Vagina (tissue), 2 donors: ENCODE measurements at places on chromosomes 1 and 21.
A peak's percentile ranks its signal among the peaks of the same experiment; 100 is the strongest.

GRCh38 chr1:187336441-187337168, 507.9 kb downstream of the PLA2G4A start:
- no peak overlapping the region for H3K27ac ChIP-seq
- H3K4me3 ChIP-seq, result no peak overlapping the region
- no peaks in the 10 kb centered on the region for H3K36me3 ChIP-seq
- no peak for DNase-seq
- no peaks in the 10 kb centered on the region for H3K27me3 ChIP-seq

DNA sequence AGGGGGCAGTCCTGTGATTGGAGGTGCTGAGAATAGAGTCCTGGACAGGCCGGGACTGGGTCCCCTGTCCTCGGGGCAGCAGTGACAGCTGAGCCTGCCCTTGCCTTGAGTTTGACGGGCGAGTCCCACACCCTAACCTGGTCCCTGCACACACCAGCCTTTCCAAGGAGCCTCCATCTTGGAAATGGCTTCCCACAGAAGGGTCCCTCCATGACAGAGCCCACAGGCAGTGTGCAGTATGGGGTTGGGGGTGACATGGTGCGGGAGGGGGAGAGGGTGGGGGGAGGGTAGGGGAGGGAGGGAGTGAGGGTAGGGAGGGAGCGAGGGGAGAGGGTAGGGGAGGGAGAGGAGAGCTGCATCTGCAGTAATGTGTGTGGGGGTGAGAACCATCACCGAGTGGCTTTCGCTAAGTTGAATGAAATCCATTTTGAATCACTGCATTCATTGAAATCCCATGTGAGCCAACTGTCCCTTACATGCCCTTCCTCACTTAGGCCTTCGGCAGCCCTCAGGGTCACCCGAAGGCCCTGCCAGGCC, 10.1 kb upstream of the TMEM52 start:
- no peak overlapping the region for H3K4me3 ChIP-seq
- H3K4me1 ChIP-seq, result no peaks in the 10 kb centered on the region
- no peak overlapping the region for H3K27ac ChIP-seq
- H3K36me3 ChIP-seq, result no peaks in the 10 kb centered on the region
- no peaks in the 10 kb centered on the region for H3K27me3 ChIP-seq

DNA sequence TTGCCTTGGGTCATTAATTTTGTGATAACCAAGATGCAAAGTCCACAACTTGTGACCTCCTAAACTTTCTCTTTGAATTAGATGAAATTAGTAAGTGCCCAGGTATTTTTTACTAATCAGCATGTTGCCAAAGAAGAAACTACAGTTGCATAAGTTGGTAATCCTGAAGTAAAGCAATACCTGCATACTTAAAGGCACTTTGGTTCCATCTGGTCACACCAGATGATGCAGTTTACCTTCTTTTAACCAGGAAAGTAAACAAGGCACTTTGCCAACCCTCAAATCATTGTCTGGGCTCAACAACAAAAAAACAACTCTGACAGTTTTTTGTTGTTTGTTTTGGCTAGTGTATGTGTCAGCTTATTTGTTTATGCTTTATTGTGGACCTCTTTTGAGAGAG, 55.5 kb upstream of the DYNLT5 start:
- DNase-seq, result no peak
- H3K4me3 ChIP-seq, result no peak overlapping the region
- H3K27ac ChIP-seq, result no peak overlapping the region
- H3K27me3 ChIP-seq, result no peaks in the 10 kb centered on the region

- H3K4me1 ChIP-seq, result peaks cover 36% of the 10 kb centered on the region
- H3K36me3 ChIP-seq, result no peaks in the 10 kb centered on the region
- DNase-seq, result no peak
- no peaks in the 10 kb centered on the region for H3K27me3 ChIP-seq
Measured at GRCh38 chr1:25683731-25684130, 67.1 kb downstream of the MAN1C1 start.

- H3K36me3 ChIP-seq, result no peaks in the 10 kb centered on the region
- no peak overlapping the region for H3K27ac ChIP-seq
- H3K4me1 ChIP-seq, result no peaks in the 10 kb centered on the region
- H3K4me3 ChIP-seq, result no peak overlapping the region
- no peaks in the 10 kb centered on the region for H3K27me3 ChIP-seq
Measured at GRCh38 chr1:83026745-83027144, 972.2 kb downstream of the TTLL7 start.

GRCh38 chr1:164087906-164088453, 471.0 kb upstream of the PBX1 start:
- H3K36me3 ChIP-seq, result no peaks in the 10 kb centered on the region
- no peak overlapping the region for H3K27ac ChIP-seq
- no peak overlapping the region for H3K4me3 ChIP-seq
- DNase-seq, result no peak

- no peak overlapping the region for H3K4me3 ChIP-seq
- H3K27me3 ChIP-seq, result no peaks in the 10 kb centered on the region
- H3K4me1 ChIP-seq, result peaks cover 90% of the 10 kb centered on the region
- DNase-seq, result peak; percentile 77
Measured at GRCh38 chr1:91781901-91782622, 103.9 kb downstream of the TGFBR3 start.

DNA sequence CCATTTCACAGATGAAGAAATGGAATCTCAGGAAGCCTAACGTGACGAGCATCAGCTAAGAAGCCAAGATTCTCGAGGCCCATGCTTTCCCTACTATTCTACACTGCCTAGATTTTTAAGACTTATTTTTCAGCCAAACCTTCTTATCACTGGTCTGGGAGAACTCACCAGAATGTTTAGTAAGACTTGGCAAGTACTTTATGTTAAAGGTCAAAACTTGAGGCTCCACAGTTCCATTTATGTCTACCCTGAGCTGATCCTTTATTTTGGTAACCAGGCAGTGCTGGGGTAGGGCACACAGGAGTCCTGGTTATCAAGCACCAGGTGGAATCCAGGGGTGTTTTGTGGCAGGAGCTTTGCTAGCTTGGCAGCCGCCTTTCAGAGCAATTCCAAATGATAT, 16.8 kb downstream of the PLXNA2 start:
- peaks cover 34% of the 10 kb centered on the region for H3K4me1 ChIP-seq
- H3K27me3 ChIP-seq, result no peaks in the 10 kb centered on the region
- no peak overlapping the region for H3K4me3 ChIP-seq
- no peaks in the 10 kb centered on the region for H3K36me3 ChIP-seq
- DNase-seq, result no peak
- H3K27ac ChIP-seq, result no peak overlapping the region

DNA sequence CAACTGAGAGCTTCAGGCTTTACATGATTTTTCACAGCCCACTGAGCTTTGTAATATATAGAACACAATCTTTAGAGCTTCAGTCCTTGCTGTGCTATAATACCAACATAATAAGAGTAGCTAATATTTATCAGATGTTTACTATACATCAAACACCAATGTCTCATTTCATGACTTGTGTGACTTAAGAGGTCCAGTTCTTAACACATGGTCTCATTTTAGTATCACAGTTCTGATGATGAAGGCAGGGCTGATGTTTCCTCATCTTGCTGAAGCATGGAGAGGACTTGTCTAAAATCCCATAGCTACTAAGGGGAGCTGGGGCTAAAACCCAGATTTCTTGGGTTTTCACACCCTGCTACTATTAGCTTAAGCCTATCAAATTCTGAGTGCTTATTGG, 5.5 kb downstream of the MTR start:
- DNase-seq, result no peak
- H3K27ac ChIP-seq, result no peak overlapping the region
- H3K27me3 ChIP-seq, result no peaks in the 10 kb centered on the region
- no peak overlapping the region for H3K4me3 ChIP-seq
- peaks cover 24% of the 10 kb centered on the region for H3K4me1 ChIP-seq

DNA sequence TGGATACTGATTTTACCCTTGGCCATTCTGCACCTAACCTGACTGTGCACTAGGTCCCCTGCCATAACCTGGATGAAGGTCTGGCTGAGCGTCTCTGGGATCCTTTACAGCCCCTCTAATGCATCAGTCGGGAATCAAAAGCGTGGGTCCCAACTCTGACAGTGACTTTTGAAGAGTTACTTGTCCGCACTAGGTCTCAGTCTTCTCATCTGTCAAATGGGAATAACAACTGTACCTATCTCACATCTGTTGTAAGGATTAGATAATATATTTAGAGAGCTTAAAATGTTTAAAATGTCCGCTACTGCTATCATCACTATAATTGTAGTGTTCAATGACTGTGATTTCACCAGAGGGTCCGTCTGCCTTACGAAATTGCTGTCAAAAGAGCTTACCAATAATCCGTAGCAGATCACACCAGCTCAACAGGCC, 746 bp downstream of the TADA1 start:
- H3K4me1 ChIP-seq, result peaks cover 47% of the 10 kb centered on the region
- peak overlapping the region; percentile 89 for H3K27ac ChIP-seq
- H3K36me3 ChIP-seq, result no peaks in the 10 kb centered on the region
- DNase-seq, result no peak

- DNase-seq, result no peak
- H3K27me3 ChIP-seq, result no peaks in the 10 kb centered on the region
- H3K36me3 ChIP-seq, result no peaks in the 10 kb centered on the region
- H3K27ac ChIP-seq, result peak overlapping the region; percentile 34
- peaks cover 75% of the 10 kb centered on the region for H3K4me1 ChIP-seq
Measured at GRCh38 chr1:93353286-93353685, 7.6 kb downstream of the DR1 start.

- no peaks in the 10 kb centered on the region for H3K27me3 ChIP-seq
- no peak for DNase-seq
- no peak overlapping the region for H3K27ac ChIP-seq
- no peak overlapping the region for H3K4me3 ChIP-seq
- no peaks in the 10 kb centered on the region for H3K4me1 ChIP-seq
Measured at GRCh38 chr1:242432491-242433095, 91.9 kb downstream of the PLD5 start.

GRCh38 chr1:21773585-21773984, 9.4 kb downstream of the USP48 start:
- H3K4me1 ChIP-seq, result peaks cover 16% of the 10 kb centered on the region
- H3K4me3 ChIP-seq, result no peak overlapping the region
- no peak overlapping the region for H3K27ac ChIP-seq
- no peak for DNase-seq
- no peaks in the 10 kb centered on the region for H3K27me3 ChIP-seq
- no peaks in the 10 kb centered on the region for H3K36me3 ChIP-seq

DNA sequence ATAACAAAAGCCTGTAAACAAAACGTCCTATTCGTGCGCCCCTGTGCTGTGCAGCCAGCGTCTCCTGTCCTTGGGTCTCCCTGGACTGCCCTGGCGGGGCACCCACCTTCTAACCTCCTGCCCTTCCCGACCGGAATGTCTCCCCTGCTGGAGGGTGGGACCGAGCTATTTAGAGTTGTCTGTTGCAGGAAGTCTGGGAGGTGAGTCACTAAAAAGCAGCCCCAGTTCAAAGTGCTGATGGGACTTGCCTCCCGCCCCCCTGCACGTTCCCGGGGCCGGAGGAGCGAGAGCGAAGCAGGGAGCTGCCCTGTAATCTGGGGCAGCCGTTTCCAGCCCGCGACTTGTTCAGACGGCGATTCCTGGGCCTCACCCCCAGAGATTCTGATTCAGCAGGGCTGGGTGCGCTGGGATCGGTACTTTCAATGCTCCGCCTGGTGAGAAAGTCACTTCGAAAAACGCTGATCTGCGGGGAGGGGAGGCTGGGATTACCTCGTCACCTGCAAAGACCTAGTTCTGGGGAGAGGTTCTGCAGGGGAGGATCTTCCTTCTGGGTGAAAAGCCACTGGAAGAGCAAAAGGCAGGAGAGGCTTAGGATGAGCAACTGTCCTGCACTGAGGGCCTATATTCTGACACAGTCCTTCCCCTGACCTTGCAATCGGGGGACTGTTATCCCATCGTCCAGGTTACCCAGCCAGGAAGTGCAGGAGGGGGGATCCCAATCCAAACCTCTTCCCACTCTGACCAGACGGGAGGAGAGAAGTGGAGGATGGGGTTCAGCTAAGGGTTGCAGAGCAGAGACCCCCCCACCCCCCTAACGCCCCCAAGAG, 1.2 kb upstream of the DHRS3 start:
- H3K27ac ChIP-seq, result peak overlapping the region; percentile 95
- peak overlapping the region; percentile 87 for H3K4me3 ChIP-seq

GRCh38 chr1:156346636-156347035, 8.3 kb downstream of the TSACC start:
- no peaks in the 10 kb centered on the region for H3K27me3 ChIP-seq
- H3K27ac ChIP-seq, result no peak overlapping the region
- H3K4me3 ChIP-seq, result no peak overlapping the region
- H3K36me3 ChIP-seq, result no peaks in the 10 kb centered on the region
- H3K4me1 ChIP-seq, result no peaks in the 10 kb centered on the region

GRCh38 chr1:86775395-86775794, 71.0 kb downstream of the SH3GLB1 start:
- no peaks in the 10 kb centered on the region for H3K36me3 ChIP-seq
- DNase-seq, result no peak
- no peaks in the 10 kb centered on the region for H3K27me3 ChIP-seq
- H3K4me3 ChIP-seq, result no peak overlapping the region
- H3K27ac ChIP-seq, result peak overlapping the region; percentile 61
- peaks cover 25% of the 10 kb centered on the region for H3K4me1 ChIP-seq
